Left ventricle myocardium inferior (tissue), 1 donor: ENCODE measurements at places on chromosomes 16 and 17. TPM values are rescaled to one million over a fixed set of nuclear protein-coding genes. Genes with fewer than 3 reads are reported as not detected.
A peak's percentile ranks its signal among the peaks of the same experiment; 100 is the strongest.

DNA sequence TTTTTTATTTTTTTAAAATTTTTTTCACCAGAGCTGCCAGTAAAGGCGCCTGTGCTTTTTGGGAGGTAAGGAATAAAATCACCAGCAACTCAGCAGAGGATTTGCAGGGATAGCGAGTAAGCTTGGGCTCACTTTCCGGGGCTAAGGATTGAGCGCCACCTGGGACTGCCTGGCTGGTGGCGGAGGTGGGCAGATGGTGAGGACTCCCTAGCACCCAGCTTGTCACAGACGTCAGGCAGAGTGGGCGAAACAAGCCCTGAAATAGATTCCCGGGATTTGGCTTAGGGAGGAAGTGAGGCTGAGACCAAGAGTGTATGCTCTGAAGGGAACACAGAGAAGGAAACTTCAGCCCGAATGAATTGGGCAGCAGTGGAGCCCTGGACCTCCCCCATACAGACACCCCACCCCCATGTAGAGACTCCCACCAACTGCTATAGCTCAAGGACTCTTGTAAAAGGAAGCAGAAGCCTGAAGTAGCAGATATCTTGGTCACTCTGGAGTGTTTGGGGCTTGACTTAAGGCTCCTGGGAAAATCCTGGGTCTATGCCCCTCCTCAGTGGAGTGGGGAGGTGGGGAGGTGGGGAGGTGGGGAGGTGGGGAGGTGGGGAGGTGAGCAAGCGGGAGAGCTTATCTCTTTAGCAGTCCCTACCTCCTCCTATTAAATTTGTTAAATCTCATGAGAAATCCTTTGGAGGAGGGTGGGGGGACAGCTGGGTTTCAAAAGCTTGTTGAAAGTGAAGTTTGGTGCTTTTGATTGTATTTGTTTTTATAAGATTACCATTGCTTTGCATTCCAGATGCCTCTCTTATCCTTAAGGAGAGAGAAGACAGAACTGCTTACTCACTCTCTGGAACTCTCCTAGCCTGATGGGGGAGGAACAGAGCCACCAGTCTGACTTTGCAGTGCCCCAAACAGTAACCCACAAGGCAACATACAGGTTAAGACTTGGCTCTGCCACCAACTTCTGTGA lies 8.2 kb downstream of the ARL4D start:
- no peaks in the 10 kb centered on the region for H3K27me3 ChIP-seq
- peaks cover 35% of the 10 kb centered on the region for H3K4me1 ChIP-seq
- no peaks in the 10 kb centered on the region for H3K36me3 ChIP-seq
- no peak for DNase-seq
- H3K4me3 ChIP-seq: no peak overlapping the region

GRCh38 chr17:146983-147761 lies 9.8 kb downstream of the SCGB1C2 start:
- H3K36me3 ChIP-seq: no peaks in the 10 kb centered on the region
- H3K4me3 ChIP-seq: no peak overlapping the region
- peaks cover 5% of the 10 kb centered on the region for H3K27me3 ChIP-seq
- peak; percentile 10 for DNase-seq
- H3K27ac ChIP-seq: no peak overlapping the region

DNA sequence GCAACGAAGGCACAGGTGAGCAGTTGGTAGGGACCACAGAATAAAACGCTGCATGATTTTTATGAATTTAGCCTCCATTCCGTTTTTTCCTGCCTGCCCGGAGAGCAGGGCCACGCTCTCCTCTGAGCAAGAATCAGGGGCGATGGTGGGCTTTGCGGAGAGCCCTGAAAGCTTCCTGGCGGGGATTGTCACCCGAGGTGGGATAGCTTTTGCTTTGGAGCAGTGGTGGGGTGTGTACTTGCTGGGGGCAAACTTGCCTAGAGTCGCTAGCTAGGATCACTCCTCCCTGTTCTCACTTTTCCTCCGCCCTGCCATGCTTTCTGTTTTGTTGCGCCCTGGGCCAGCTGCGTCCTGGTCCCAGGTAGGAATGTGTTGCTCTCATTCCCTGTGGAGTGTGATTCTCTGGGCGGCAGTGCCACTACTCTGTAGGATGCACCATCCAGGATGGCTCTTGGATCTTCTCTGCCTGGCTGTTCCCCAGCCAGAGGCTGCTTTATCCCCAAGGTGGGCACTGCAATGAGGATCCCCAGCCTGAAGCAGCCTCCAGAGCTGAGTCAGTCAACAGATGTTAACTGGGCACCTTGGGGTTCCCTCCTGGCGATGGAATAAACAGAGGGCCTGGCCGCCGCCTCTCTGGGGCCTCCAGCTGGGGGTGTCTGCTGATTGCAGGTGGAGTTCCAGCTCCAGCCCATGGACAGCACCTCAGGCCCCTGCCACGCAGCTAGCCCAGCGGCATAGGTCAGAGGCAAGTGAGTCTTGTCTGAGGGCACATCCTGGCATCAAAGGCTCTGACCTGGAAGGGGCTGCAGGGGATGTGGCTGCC lies 360.9 kb upstream of the TNRC6C start:
- no peak overlapping the region for H3K27ac ChIP-seq
- no peaks in the 10 kb centered on the region for H3K36me3 ChIP-seq
- H3K4me1 ChIP-seq: peaks cover 19% of the 10 kb centered on the region
- H3K27me3 ChIP-seq: no peaks in the 10 kb centered on the region
- DNase-seq: no peak

GFAP gene
- total RNA-seq: 4.1 TPM

GRCh38 chr16:85539084-85539483 lies 74.0 kb upstream of the GSE1 start:
- H3K4me3 ChIP-seq: no peak overlapping the region
- no peaks in the 10 kb centered on the region for H3K36me3 ChIP-seq
- H3K4me1 ChIP-seq: peaks cover 33% of the 10 kb centered on the region
- H3K27me3 ChIP-seq: no peaks in the 10 kb centered on the region
- DNase-seq: no peak

ADAD2 gene
- 0.52 TPM for total RNA-seq

- H3K4me3 ChIP-seq: no peak overlapping the region
- H3K27me3 ChIP-seq: no peaks in the 10 kb centered on the region
- peaks cover 17% of the 10 kb centered on the region for H3K4me1 ChIP-seq
- peak overlapping the region; percentile 66 for H3K27ac ChIP-seq
Observed at GRCh38 chr16:83390759-83391158, 417.0 kb upstream of the HSBP1 start.

EVI2A gene
- 2.9 TPM for total RNA-seq

IRF8 gene
- 2.7 TPM for total RNA-seq

- peaks cover 10% of the 10 kb centered on the region for H3K4me1 ChIP-seq
- no peak overlapping the region for H3K27ac ChIP-seq
- no peaks in the 10 kb centered on the region for H3K36me3 ChIP-seq
Observed at GRCh38 chr16:77840093-77840492, 51.7 kb downstream of the VAT1L start.

NOG gene
- 0.41 TPM for total RNA-seq

DNA sequence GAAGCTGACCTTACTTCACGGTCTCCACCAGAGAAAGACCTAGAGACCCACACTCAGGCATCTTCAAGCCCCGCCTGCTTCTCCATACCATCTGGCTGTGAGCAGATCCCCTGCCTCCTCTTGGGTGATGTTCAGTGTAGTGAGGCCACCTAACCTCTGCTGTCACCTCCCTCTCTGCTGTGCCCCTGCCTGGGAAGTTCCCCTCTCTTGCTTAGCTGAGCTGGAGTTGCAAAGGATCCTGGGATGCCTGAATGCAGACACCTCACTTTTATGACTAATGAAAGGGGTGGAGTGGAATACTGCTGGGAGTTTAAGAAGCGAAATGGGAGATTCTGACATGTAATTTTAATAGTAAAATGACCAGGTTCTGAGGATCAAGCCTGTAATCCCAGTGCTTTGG lies 5.8 kb downstream of the IRX3 start:
- H3K4me1 ChIP-seq: peaks cover 39% of the 10 kb centered on the region
- DNase-seq: no peak
- H3K27ac ChIP-seq: no peak overlapping the region
- peaks cover 36% of the 10 kb centered on the region for H3K27me3 ChIP-seq
- H3K36me3 ChIP-seq: peaks cover 11% of the 10 kb centered on the region
- no peak overlapping the region for H3K4me3 ChIP-seq

DNA sequence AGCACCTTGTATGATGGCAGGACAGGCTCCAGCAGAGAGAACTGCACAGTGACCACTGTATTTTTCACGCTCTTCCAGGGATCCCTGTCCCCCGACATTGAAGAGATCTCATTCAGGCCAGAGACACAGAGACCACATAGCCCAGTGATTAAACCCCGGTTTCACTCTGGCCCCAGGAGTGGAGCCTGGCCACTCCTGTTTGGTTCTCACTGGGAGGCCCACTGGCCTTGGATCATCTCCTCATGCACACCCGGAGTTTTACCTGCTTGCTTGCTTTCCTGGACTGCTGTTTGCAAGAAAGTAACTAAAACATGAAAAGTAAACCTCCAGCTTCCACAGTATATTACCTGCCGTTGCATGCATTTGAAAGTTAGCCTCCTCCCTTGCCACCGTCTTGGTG lies 13.2 kb upstream of the CLEC18C start:
- no peak for DNase-seq
- H3K36me3 ChIP-seq: peaks cover 72% of the 10 kb centered on the region
- no peak overlapping the region for H3K4me3 ChIP-seq
- H3K27me3 ChIP-seq: no peaks in the 10 kb centered on the region
- no peak overlapping the region for H3K27ac ChIP-seq

SNX20 gene
- 0.69 TPM for total RNA-seq

SPAG5 gene
- 1.0 TPM for total RNA-seq

KDM6B gene
- total RNA-seq: 23.3 TPM

KRT23 gene
- total RNA-seq: 0.33 TPM

DNA sequence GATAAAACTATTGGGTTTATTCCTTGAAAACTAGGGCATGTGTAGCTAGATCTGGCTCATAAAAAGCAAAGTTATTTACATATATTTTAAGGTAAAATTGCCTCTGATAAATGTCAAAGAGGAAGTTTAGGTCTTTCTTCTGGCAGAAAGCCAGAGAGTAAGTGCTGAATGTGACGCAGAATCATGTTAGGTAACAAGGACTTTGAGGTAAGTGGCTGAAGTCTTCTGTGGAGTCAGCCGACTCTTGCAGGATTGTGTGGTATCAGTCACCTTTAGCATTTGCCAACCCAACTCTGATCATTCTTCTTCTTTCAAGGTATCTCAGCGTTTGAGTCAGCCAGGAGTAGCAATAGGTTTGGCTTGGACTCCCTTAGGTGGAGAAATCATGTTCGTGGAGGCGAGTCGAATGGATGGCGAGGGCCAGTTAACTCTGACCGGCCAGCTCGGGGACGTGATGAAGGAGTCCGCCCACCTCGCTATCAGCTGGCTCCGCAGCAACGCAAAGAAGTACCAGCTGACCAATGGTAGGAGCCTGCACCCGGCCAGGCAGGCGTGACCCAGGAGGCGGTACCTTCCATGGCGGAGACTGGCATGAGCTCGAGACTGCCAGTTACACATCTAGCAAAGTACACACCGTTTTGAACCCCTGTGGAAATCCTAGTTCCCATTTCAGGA lies 37.9 kb downstream of the SIAH1 start:
- no peaks in the 10 kb centered on the region for H3K27me3 ChIP-seq
- peaks cover 60% of the 10 kb centered on the region for H3K36me3 ChIP-seq
- no peak overlapping the region for H3K4me3 ChIP-seq
- H3K4me1 ChIP-seq: no peaks in the 10 kb centered on the region
- no peak overlapping the region for H3K27ac ChIP-seq

- H3K4me1 ChIP-seq: peaks cover 36% of the 10 kb centered on the region
- no peak overlapping the region for H3K4me3 ChIP-seq
- no peaks in the 10 kb centered on the region for H3K27me3 ChIP-seq
- DNase-seq: no peak
- peaks cover 77% of the 10 kb centered on the region for H3K36me3 ChIP-seq
- no peak overlapping the region for H3K27ac ChIP-seq
Observed at GRCh38 chr17:36501351-36501750, 14.9 kb downstream of the ZNHIT3 start.

- peak overlapping the region; percentile 90 for H3K4me3 ChIP-seq
- peak overlapping the region; percentile 99 for H3K27ac ChIP-seq
- DNase-seq: peak; percentile 79
Observed at GRCh38 chr16:67537636-67538591, 9.3 kb downstream of the RIPOR1 start.

ASPSCR1 gene
- total RNA-seq: 27.5 TPM

- peaks cover 8% of the 10 kb centered on the region for H3K4me1 ChIP-seq
- H3K27me3 ChIP-seq: peaks cover 97% of the 10 kb centered on the region
- H3K36me3 ChIP-seq: no peaks in the 10 kb centered on the region
- DNase-seq: no peak
- H3K27ac ChIP-seq: no peak overlapping the region
Observed at GRCh38 chr16:1917665-1918350, 407 bp downstream of the HS3ST6 start.

DNA sequence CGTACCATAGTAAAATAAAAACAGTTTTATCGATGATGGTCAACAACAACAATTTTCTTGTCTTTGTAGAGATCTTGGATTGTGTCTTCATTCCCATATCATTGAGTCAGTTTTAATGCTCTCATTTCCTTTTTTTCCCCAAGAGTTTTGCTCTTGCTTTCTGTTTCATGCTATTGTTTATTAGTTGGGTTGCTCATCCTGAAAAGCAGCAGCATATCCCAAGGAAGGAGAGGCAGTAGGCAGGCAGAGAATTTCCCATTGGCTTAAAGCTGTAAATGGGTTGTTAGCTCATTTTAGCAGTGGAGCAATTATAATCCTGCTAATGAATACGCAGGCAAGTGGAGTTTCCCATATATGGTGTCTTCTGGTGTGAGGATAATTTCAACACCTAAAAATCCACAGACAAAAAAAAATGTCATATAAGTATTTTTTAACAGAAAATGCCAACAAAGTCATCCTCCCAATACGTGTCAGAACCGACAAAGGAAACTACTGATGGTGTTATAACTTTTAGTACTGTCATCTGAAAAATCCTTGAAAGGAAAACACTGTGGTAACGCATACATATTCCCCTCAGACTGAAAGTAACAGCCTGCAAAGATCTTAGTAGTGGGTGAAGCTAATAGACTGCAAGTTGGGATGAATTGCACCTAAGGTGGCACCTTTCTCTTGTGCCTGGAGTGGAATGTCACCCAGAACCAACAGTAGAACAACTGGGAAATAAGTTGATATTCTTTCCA lies 218.3 kb downstream of the FTO start:
- no peak overlapping the region for H3K4me3 ChIP-seq
- H3K27me3 ChIP-seq: no peaks in the 10 kb centered on the region
- no peaks in the 10 kb centered on the region for H3K4me1 ChIP-seq
- H3K27ac ChIP-seq: no peak overlapping the region
- DNase-seq: no peak

ABCC11 gene
- total RNA-seq: 0.05 TPM
